Karpas-422 (cell line): ENCODE measurements at places on chromosomes 2 and 18.

DNA sequence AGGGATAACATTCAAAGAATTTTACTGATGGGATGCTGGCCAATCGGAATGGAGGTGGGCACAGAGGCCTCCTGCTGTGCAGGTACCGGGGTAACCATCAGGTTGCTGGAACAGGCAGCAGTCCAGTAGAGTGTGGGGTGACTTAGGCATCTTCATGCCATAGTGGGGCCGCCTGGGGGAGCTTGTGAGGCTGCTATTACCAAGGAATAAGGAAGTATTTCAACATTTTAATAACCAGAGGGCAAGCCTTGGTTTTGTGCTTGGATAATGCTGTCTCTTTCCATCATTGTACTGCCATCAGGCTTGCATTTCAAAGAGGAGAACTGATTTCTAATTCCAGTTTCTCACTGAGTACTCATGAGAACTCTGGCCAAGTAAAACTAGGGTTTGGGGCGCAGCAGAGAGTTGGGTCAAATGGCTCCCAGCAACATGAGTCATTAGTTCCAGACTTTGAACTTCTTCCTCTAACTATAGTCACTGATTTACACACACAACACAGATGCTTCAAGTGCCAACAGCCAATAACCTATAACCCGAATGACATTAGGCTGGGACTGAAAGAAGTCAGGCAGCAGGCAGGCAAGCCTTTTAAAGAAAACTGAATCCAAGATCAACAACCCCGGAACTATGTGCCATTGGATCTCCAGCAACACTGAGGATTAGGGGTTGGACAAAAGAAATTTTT, 56.1 kb upstream of the FHL2 start:
- DNase-seq: peak; percentile 76

DNA sequence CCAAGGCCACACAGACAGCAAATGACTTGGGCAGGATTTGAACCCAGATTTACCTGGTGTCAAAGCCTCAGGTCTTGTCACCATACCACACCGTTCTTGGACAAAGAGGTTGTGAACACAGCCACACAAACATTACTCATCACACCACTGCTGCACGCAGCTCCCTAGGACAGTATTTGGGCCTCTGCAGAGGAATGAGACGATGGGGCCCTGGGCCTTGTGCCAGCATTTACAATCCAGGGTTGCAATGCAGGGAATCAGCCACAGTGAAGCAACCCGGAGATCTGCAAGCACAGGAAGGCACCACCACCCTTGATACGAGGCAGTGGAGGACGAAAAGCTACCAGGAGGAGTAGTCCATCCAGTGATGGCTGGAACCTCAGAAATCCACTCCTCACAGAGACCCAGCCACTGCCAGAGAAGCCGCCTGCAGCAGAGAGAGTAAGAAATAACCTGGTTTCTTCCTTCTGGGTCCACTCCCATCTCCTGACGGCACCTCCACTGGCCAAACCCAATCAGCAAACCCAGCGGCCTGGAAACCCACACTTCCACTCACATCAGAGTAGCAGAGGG, 3.7 kb upstream of the MTCL1 start:
- no peak for DNase-seq

DNA sequence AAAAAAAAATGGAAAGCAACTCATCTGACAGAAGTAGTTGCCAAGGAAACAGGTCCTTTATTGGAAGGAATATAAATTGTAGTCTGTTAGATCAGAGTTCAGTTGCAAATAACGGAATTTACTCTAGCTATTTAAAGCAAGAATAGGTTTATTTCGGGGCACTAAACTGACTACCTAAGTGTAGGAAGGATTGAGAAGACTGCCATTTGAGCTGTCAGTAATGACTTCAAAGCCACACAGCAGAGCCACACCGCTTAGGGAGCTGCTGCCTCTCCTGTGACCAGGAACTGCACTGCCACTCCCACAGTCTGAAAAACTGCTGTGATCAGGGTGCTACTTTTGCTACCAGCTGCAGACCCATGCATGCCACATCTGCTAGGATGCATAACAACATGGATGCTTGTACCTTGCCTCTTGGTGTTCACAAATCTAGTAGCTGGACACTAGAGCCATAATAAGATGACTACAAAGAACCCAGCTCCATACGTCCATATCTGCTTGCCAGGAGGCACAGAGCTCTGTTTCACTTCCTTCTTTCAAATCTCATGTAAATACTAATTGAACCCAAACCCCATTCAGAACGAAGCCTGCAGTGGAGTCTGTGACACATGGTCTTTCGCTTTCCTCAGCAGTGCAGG, 2.2 kb downstream of the DSG2 start:
- peak; percentile 95 for DNase-seq

- DNase-seq: no peak
Measured at GRCh38 chr2:73915437-73915993, 11.2 kb upstream of the DGUOK start.

- DNase-seq: peak; percentile 80
Measured at GRCh38 chr18:44895176-44895798, 214.6 kb downstream of the SETBP1 start.

GRCh38 chr2:33903215-33903614, 304.1 kb upstream of the FAM98A start:
- no peak for DNase-seq
